ENCODE measurements at places on chromosomes 6 and 20. TPM values are rescaled to one million over a fixed set of nuclear protein-coding genes. Genes with fewer than 3 reads are reported as not detected.

Gene ADAT2
- 2.8 TPM for total RNA-seq

Gene NCR2
- not detected for total RNA-seq

Gene LY6G6D
- not detected for total RNA-seq

Gene MLN
- total RNA-seq = not detected

Gene LINC00237
- not detected for total RNA-seq

Gene HLA-G
- not detected for total RNA-seq

Gene DBNDD2
- 7.9 TPM for total RNA-seq

Gene TREM1
- total RNA-seq = 8.6 TPM

Gene TCF21
- 55.2 TPM for total RNA-seq

Gene ABCC10
- total RNA-seq = 9.9 TPM

Gene NKAPL
- 0.36 TPM for total RNA-seq

Gene KHDC1L
- not detected for total RNA-seq

Gene PREX1
- 6.9 TPM for total RNA-seq

Gene ZSCAN12
- total RNA-seq = 2.0 TPM

Gene IL17A
- total RNA-seq = not detected

Gene CRIP3
- total RNA-seq = not detected

Gene IMPG1
- total RNA-seq = not detected

Gene ELOVL4
- total RNA-seq = 4.5 TPM

Gene CENPQ
- total RNA-seq = 5.6 TPM

Gene MC3R
- not detected for total RNA-seq

Gene CTAGE9
- not detected for total RNA-seq

Gene STMND1
- total RNA-seq = not detected

Gene CPNE5
- total RNA-seq = under 0.01 TPM

Gene TMC2
- not detected for total RNA-seq

Gene OR2H2
- total RNA-seq = not detected

Gene BMP6
- total RNA-seq = 30.6 TPM

Gene WFDC5
- total RNA-seq = not detected

Gene SRMS
- total RNA-seq = not detected

Gene DLGAP4
- total RNA-seq = 26.7 TPM

Gene ZC3H12D
- 1.6 TPM for total RNA-seq

Gene PMEPA1
- 1.6 TPM for total RNA-seq

Gene NEURL2
- total RNA-seq = 1.9 TPM

Gene LBP
- total RNA-seq = not detected

Gene LGSN
- total RNA-seq = not detected

Gene OXT
- not detected for total RNA-seq

Gene NHLRC1
- total RNA-seq = 1.9 TPM

Gene MYLK2
- not detected for total RNA-seq

Gene COL21A1
- total RNA-seq = 31.8 TPM

Gene SLC22A23
- total RNA-seq = 13.9 TPM

Gene ARHGAP40
- not detected for total RNA-seq

Gene CST5
- total RNA-seq = not detected

Gene GSTA2
- total RNA-seq = not detected

Gene TBC1D32
- total RNA-seq = 4.2 TPM

Gene PDYN
- total RNA-seq = not detected

Gene HLA-DQA2
- total RNA-seq = not detected

Gene BCAS1
- not detected for total RNA-seq

Gene PLN
- total RNA-seq = not detected

Gene EYA2
- total RNA-seq = 3.6 TPM

Gene VIP
- not detected for total RNA-seq

Gene COL19A1
- total RNA-seq = not detected

Gene CASS4
- total RNA-seq = 17.0 TPM

Gene OR12D3
- not detected for total RNA-seq

Gene SRSF12
- total RNA-seq = 0.54 TPM

Gene ETV7
- total RNA-seq = not detected

Gene GNMT
- total RNA-seq = not detected

Data from cardiac atrium fibroblast (primary cell).